ENCODE measurements at places on chromosomes 6 and 20.

- no peak for DNase-seq
These were observed 32.7 kb downstream of the OGFRL1 start for GRCh38 chr6:71321314-71321713.

DNA sequence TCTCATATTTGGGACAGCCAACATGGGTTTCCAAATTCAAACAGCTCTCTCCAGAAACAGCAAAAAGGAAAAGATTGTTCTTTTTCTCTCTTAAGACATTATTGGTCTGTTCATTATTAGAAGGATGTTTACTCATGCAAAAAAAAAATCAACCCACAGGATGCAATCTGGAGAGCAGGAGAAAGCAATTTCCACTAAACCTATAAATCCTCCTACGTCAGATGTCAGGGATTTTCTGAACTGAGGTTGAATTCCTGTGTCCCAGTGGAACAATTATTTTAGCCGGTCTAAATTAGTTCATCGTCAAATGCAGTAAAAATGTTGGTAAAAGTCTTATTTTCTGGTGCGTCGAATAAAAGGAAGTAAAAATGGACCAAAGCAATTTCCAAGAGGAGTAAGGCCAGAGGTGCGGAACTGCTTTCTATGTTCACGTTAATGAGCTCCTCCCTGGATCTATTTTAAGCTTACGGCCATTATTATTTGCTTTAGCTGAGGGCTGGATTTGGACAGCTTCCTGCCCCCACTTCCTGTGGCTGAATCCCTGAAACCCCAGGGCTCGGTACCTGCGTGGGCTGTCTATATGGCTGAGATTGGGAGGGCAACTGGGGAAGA lies at the start of gene GABRR1:
TSS of gene GABRR1 (minus strand) at position 60 of the 612 bp plus-strand sequence. CDS start at position 24, 36 bp downstream.
- DNase-seq, result peak; percentile 42

DNA sequence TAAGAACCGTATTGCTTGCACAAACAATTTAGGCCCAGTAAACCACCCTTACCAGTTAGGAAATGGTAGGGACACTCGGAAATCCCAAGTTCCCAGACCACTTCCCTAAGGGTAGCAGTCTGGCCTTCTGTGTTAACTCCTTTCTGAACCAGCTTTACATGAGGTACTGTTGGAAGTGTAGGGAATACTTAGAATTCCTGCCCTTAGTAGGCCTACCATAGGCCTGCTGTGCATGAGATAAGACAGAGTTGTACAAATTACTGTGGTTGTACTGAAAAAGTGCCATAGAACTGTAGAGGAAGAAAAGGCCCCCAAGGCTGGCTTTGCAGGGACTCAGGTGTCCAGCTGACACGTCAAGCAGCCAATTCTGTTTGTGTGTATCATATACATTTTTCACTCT lies 11.1 kb downstream of the RPRD1B start:
- no peak for DNase-seq

DNA sequence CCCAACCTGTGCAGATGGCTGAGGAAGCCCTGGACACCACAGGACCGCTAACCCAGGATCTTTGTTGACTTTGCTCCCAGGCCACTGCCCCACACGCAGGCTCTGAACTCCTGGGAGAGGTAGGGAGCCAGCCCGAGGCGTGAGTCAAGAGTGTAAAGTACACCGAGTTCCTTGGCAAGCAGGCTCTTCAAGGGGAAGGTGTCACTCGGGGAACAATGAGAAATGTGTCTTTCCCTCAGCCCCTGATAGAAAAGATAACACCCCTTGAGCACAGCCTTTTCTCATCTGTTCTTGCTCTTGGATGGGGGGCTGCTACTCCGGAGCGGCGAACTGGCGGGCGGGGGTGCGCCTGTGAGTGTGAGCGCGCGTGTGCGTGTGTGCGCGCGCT lies 472 bp upstream of the EDN3 start:
- no peak for DNase-seq

GRCh38 chr6:135002229-135002844 lies 52.3 kb downstream of the HBS1L start:
- no peak for DNase-seq

DNA sequence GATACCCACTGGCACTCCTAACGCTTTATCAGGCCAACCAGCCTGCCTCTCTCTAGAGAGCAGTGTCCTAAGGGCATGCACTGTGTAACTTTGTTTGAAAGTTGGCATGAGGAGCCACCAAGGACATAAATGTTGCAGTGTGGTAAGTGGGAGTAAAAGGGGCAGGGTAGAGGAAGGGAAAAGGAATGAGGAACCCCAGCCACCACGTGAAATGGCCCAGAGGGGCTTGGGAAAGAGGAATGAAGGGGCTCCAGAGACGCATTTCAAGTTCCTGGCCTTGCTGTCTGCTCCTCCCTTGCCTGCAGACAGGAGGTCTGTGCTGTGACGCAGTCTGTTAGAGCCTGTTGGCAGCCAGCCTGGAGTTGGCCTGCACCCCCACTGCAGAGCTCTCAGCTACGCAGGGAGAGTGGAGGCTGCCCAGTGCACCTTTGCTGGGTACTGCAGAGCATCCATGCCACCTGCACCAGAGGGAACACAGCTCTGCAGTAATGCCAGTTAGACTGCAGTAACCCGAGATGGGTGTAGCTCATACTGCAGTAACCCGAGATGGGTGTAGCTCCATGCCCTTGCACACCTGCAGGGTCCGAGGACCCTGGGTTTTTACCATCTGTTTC lies 86.8 kb upstream of the SNAP25 start:
- no peak for DNase-seq

- no peak for DNase-seq
These were observed 605 bp upstream of the PPP1R16B start for GRCh38 chr20:38804682-38805501.

DNA sequence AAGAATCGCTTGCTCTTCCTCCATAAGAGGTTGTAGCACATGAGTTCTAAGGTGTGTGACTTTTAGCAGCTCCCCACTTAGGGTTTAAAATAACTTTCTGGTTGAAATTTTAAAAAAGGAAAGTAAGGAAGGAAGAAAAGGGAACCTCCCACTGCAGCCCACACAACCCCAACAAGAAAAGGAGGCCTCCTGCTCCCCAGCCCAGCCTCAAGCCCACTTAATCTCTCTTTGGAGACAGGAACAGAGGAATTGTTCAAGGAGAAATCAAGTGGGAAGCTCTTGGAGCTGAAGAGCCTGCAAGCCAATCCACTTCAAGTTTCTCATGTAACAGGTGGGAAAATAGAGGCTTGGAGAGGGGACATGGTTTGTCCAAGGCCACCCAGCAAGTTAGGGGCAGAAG lies 39.1 kb upstream of the PREX1 start:
- DNase-seq, result no peak

DNA sequence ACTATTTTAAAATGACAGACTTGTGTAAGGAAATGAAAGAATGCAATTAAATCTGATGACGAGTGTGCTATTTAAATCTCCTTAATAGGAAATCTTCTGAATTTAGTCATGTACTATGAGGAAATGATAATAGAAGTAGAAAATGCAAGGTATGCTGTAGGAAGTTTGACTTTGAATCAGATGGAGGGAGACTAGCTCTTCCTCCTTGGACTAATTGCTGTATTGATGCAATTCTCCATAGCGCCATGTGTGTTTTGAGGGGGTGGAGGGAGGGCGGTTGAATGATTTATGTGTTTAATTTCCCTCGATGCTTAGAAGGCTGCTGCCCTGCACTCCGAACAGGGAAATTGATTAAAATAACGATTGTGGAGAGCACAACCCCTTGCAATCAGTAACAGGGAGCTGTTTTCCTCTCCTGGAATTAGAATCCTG lies 214.4 kb upstream of the PRND start:
- DNase-seq, result no peak

- no peak for DNase-seq
These were observed 27.8 kb upstream of the PIM1 start for GRCh38 chr6:37142050-37142614.

GRCh38 chr6:113857556-113858479 lies 673 bp downstream of the MARCKS start:
- DNase-seq, result peak; percentile 25

- no peak for DNase-seq
These were observed 205.1 kb upstream of the SMLR1 start for GRCh38 chr6:130622142-130622541.

DNA sequence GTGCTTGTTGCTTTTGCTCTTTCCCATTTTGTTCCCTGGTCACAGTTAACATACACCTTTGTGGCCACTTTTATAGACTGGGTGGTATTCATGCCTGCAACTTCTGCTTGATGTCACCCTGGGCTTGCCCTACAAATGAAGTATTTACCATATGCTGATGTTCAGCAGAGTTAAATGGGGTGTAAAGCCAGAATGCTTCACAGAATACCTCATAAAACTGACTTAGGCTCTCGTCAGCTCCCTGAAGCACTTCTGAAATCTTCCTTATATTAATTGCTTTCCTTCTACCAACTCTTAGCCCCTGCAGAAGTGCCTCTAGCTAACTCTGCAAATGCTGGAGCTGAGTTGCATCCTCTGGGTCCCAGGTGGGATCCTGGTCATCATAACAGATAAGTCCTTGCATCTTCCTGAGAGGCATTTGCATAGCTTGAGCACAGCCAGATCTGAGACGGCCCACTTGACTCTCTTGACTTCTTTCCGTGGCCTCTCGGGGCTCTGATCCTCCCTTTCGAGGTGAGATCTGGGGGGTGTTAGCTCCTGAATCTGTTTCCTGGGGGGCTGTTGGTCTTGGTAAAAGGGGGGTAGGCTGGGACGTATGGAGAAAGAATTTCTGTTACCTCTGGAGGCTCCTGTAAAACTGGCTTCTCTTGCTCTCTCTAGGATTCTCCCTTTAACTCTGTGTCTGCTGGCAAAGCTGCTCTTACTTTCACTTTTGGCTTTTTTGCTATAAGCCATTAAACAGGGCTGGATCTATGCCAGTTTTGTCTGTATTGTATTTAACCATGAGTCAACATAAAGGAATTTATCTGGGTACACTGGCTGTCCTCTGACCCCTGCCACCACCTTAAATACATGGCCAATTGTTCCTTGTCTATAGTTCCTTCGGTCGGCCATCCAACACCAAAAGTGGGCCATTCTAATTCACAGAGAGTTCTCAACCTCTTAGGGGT lies 223.0 kb upstream of the SYNCRIP start:
- DNase-seq, result no peak

DNA sequence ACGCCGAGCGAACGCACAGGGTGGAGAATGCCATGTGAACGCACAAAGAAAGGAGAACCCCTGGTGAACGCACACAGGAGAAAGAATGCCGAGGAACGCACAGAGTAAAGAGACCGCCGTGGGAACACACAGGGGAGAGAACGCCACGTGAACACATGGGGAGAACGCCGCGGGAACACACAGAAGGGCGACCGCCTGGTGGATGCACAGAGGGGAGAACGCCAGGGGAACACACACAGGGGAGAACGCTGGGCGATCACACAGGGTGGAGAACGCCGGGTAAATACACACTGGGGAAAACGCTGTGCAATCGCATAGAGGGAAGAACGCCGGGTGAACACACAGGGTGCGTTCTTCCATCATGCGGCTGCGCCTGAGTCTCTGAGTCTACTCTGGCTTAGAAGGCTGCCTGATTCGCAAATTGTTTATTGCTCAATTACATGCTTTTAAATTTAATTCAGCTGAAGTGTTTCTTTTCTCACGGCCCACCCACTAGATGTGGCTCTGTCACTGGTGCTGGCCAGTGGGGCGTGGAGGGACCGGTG lies 54.1 kb downstream of the RNASET2 start:
- DNase-seq, result no peak

- no peak for DNase-seq
These were observed 48.7 kb downstream of the RIN2 start for GRCh38 chr20:19806806-19807190.

GRCh38 chr6:76490456-76490855 lies 418.0 kb upstream of the IMPG1 start:
- no peak for DNase-seq

DNA sequence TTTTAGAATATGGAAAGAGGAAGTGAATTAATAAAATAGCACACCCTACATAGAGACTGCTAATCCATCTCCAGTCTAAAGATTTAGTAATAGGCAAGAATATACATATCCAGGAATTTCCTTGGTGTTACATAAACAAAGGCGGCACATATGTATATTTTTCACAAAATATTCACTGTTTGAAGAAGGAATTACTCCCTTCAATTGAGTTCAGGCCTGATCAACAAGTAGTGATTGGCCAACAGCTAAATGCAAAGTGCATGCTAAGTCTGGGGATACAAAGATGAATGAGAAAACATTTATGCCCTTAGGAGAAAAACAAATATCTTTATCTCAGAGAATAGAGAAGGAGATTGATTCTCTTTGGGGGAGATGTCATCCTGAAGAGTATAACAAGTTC lies 6.5 kb upstream of the HCRTR2 start:
- DNase-seq, result no peak

GRCh38 chr20:14355791-14356190 lies 18.4 kb upstream of the FLRT3 start:
- DNase-seq, result no peak

DNA sequence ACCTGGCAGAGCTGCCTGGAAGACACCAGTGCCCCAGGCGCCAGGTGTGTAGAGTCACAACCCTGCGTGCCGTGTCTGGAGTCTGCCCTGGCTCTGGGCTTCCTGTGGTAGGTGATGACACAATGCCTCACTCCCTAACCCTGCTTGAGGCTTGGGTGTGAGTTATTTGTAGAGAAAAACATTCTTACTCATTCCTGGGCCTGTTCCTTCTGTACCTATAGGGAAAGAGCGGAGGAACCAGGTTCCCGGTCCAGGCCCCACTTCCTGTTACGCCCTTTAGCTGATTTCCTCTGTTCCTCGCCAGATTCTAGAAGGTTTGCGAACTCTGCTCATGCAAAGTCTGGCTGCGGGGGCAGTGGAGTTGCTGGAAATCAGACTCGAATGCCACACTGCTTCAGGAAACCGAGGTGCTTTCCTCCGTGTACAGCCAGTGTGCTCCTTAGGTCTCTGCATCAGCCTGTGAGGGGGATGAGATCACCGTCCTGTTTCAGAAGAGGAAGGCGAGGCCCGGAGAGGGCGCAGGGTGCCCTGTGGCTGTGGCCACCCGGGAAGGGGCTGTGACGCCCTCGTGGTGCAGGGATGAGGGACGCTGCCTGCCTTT lies 67.1 kb upstream of the DUSP22 start:
- peak; percentile 79 for DNase-seq

- DNase-seq, result no peak
These were observed 43.9 kb upstream of the PLCB4 start for GRCh38 chr20:9025011-9025410.

DNA sequence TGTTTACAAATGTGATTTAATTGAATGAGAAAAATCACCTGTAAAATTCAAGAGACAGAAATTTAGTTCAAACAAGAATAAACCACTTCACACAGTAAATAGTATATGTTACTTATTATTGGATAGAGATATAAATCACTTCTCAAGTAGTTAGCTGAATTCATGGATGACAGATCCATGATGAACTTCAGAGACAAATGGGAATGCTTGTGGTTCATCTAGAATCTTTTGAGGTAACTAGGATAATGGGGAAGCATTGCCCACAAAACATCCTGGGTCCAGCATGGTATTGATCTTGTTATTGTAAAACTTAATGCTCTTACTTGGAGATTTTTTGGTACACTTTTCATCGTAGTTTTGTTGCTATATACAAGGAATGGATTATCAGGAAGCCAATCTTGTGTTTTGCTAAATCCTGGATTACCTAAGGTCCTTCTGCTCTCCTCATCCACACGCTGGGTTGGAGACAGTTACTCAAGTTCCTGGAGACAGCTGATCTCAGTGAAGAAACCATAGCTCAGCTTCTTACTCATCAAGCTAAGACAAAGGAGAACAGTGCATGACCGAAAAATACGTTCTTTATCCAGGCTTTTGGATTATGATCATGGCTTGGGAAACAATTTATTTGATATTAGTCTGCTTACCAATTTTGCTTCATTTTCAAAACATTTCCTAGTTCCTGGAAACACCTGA lies 142.5 kb upstream of the PREP start:
- peak; percentile 35 for DNase-seq

GRCh38 chr6:156111913-156112312 lies 656.3 kb upstream of the NOX3 start:
- DNase-seq, result no peak

- DNase-seq, result no peak
These were observed 440.2 kb upstream of the FLRT3 start for GRCh38 chr20:14777591-14777990.
